ENCODE measurements at places on chromosomes 1 and 21. TPM values are rescaled to one million over a fixed set of nuclear protein-coding genes. Genes with fewer than 3 reads are reported as not detected.

Gene LCA5L
- total RNA-seq, result 0.40 TPM

DNA sequence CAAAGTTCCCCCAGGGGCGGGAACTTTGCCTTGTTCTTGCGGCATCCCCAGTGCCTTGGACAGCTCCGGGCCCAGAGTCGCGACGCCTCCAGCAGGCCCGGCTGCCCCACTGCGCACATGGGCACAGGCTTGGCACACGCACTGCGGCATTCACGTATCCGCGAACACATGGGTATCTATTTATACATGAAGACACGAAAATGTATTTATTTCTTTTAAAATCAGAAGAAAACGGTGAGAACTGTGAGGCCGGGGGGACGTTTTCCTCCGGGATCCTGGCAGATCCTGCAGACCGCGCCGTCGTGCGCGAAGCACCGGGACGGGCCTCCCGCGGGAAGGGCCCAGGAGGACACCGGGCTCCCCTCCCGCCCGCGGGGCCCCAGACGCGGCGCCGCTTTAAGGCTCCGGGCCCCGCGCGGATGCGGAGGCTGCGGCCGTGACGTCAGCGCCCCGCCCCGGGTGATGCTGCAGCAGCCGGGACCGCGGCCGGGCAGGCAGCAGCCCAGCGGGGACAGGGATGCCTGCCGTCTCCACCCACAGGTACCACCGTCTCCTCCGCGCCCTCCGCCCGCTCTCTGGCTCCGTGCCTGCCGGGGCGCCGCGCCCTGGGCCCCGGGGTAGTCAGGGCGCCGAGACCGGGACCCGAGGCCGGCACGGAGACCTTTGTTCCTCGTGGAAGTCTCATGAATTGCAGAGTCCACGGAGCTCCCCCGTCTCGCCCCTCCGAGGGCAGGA lies at the start of gene SLC45A1:
Gene SLC45A1 (plus strand): TSS at position 468 of the 735 bp plus-strand sequence. CDS start 6,216 bp downstream, outside the sequence.
- DNase-seq, result peak; percentile 93

GRCh38 chr1:43617011-43617410 lies 32.9 kb upstream of the KDM4A start:
- no peak for DNase-seq

- no peak for DNase-seq
Observed at GRCh38 chr1:79811173-79811572, 804.6 kb upstream of the ADGRL4 start.

GRCh38 chr1:110945626-110946025 lies 18.1 kb downstream of the LRIF1 start:
- no peak for DNase-seq

GRCh38 chr1:245444945-245445344 lies 290.2 kb downstream of the KIF26B start:
- DNase-seq, result no peak

DNA sequence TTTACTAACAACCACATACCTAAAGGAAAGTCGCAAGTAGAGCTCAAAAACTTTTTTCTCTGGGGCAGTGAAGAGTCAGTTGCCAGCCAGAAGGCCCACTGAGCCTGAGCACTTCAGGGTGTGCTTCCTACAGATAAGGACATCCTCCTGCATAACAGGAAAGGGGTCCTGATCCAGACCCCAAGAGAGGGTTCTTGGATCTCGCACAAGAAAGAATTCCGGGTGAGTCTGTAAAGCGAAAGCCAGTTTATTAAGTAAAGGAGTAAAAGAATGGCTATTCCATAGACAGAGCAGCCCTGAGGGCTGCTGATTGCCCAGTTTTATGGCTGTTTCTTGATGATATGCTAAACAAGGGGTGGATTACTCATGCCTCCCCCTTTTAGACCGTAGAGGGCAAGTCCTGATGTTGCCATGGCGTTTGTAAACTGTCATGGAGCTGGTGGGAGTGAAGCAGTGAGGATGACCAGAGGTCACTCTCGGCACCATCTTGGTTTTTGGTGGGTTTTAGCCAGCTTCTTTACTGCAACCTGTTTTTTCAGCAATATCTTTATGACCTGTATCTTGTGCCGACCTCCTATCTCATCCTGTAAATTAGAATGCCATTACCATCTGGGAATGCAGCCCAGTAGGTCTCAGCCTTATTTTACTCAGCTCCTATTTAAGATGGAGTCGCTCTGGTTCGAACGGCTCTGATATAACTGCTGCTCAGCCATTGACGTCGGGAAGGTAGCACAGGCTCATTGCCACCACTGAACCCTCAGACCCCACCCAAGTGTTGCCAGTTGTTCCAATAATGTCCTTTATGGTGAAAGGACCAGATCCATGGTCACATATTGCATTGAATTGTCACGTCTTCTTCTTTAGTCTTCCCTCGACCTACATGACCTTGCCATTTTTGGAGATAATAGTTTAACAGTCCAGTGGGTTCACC lies 96.6 kb upstream of the ERRFI1 start:
- no peak for DNase-seq

Gene VASH2
- 1.0 TPM for total RNA-seq

Gene TRAF3IP3
- total RNA-seq, result 1.9 TPM

Gene LENEP
- total RNA-seq, result not detected

Gene RGS18
- total RNA-seq, result 1.4 TPM

DNA sequence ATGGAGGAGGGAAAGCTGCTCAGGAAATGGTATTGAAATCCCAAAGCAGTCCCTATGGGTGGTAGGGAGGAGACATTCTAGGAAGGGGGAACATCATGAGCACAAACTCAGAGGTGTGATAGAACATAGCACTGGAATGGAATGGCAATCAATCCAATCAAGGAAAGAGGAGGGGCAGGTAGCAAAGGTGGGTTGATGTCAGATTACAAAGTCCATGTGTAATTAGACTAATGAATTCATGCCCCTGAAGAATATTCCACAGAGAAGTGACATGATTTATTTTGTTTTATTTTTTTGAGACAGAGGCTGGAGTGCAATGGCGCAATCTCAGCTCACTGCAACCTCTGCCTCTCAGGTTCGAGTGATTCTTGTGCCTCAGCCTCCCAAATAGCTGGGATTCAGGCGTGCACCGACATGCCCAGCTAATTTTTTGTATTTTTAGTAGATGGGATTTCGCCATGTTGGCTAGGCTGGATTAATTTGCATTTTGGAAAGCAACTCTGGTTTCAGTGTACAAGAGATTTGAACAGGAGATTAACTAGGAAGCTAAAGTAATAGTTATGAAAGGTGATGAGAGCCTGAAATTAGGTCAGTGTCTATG lies 36.1 kb downstream of the DEGS1 start:
- no peak for DNase-seq

- no peak for DNase-seq
Observed at GRCh38 chr1:194358208-194358581, 1171.8 kb upstream of the B3GALT2 start.

Gene PTPRU
- 19.2 TPM for total RNA-seq

DNA sequence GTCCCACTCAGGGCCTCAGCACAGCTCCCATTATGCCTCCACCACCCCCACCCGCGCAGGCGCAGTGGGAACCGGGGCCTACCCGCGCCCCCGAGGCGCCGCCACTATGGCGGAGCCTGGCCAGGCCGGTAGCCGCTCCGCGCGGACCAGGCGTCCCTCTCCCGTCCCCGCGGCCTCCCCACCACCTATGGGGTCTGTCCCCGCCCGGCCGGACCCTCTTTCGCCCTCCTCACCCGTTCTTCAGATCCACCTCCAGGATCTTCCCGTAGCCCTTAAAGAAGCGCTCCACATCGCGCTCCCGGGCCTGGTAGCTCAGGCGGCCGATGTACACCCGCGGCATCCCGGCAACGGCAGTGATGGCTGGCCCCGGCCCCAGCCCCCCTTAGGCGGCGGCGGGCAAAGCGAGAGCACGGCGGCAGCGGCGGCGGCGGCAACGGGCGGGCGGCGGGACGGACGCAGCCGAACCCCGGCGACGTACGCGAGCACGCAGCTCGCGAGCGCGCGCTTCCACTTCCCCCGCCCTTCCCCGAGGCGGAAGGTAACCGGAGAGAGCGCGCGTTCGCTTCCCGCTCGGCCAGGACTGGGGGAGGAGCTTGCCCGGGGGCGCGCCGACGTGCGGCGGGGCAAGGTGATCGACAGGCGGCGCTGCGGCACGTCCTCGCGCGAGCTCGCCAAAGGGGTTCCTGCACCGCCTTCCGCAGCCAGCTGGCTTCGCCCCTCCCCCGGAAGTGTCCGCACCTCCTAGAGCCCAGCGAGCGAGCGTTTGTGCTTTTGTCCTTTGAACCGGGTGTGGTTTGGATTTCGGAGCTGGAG lies at the start of gene SRSF4:
Gene SRSF4 (minus strand): TSS at position 488 of the 813 bp plus-strand sequence. CDS start 148 bp downstream, at position 340.
- DNase-seq, result peak; percentile 100

- DNase-seq, result no peak
Observed at GRCh38 chr1:98480271-98480670, 181.2 kb upstream of the SNX7 start.

Gene ATP1A2
- total RNA-seq, result 243 TPM

GRCh38 chr1:112807999-112808398 lies 92.9 kb upstream of the PPM1J start:
- DNase-seq, result no peak

Gene ATP6V1G3
- not detected for total RNA-seq

GRCh38 chr1:3112526-3112925 lies 43.5 kb downstream of the PRDM16 start:
- no peak for DNase-seq

DNA sequence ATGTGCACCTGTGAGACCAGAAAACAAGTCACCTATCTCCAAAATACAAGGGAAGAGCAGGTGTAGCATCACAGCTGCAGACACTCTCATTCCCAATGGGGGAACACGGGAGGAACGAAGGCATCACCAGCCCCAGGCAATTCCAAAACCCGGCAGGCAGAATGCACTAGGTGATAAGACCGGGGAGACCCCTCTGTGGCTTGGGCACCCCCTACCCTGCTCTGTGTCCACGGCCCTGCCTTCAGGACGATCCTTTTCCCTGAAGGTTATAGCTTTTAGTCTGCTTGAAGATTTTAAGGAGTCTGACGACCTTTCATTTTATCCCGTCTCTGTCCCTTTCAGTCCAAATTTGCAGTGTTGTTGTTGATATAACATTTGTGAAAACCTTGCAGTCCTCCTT lies 19.2 kb downstream of the TRPM2 start:
- DNase-seq, result no peak

Data from left ventricle myocardium superior (tissue), 1 donor.